ENCODE measurements at places on chromosomes 3 and 15.

- DNase-seq: no peak
Measured at GRCh38 chr3:161859865-161860450, 363.4 kb downstream of the OTOL1 start.

DNA sequence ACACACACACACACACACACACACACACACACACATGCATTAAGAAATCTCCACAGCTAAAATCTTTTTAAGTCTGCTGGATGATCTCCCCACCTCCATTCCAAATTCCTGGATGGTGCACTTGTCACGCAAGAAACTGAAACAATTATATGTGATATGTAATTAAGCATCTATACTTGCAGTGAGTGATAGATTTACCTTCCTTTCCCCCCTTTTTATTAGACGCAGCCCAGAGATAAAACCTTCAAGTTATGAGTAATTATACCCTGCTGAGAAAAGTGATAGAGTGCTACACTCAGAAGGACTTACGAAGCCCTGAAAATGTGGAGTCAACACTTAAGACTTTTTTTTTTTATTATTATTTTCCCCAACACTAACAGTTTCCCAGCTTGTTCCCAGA lies 255.2 kb downstream of the LSAMP start:
- DNase-seq: no peak

- no peak for DNase-seq
Measured at GRCh38 chr3:125211523-125212090, 941 bp downstream of the SLC12A8 start.

- no peak for DNase-seq
Measured at GRCh38 chr3:48504051-48504946, at the start of gene SHISA5. Gene SHISA5, minus strand, starts transcription at chr3:48504174. Its CDS starts 80 bp downstream, at chr3:48504094.

GRCh38 chr3:132637590-132637989 lies 22.0 kb downstream of the ACAD11 start:
- DNase-seq: no peak

GRCh38 chr3:38890426-38890825 lies 74.4 kb upstream of the SCN10A start:
- DNase-seq: no peak

- no peak for DNase-seq
Measured at GRCh38 chr15:80780416-80781221, 1.4 kb downstream of the CEMIP start.

DNA sequence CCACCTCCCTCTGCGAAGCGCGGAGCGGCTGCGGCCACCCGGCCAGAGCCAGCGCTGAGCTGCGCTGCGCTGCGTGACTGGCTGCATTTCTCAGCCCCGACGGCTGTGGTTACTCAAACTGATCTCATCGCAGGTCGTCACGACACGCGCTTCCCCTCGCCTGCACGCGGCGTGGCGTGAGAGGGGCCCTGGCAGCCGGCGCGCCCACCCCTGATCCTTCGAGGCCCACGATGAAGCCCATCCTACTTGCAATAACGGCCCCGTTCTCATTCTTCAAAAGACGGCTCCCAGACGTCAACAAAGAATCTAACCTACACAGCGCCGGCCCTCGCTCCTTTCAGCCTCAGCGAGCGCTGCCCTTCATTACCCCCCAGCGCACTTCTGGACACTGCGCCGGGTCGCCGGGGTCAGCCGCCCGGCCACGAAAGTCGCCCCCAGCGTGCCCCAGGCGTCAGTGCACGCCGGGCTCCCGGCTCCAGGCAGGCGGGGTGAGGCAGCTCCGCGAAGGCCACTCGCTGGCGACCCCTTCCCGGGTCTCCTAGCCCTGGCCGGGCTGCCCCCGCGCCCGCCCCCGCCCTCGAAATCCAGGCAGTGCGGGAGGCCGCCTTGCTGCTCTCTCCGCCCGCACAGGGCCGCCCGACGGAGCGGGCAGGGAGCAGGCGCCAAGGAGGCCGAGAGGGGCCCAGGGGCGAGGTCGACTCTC lies 9.9 kb upstream of the LEKR1 start:
- DNase-seq: no peak

DNA sequence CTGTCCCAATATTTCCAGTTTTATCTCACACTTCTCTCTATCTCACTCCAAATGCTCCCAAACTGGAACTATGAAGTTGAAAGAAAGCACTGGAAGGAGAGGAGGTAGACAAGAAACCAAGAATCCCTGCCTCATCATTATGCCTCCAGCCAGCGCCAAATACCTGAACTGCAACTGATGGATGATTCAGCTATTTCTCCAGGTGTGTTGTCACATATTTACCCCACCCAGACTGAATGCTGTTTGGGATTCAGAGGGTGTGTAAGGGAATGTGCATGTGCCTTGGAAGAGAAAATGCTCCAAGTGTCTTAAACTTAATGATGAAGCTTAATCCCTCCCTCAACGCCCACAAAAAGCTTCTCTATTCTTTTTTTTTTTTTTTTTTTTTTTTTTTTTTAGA lies 269.5 kb upstream of the ATP11B start:
- no peak for DNase-seq

DNA sequence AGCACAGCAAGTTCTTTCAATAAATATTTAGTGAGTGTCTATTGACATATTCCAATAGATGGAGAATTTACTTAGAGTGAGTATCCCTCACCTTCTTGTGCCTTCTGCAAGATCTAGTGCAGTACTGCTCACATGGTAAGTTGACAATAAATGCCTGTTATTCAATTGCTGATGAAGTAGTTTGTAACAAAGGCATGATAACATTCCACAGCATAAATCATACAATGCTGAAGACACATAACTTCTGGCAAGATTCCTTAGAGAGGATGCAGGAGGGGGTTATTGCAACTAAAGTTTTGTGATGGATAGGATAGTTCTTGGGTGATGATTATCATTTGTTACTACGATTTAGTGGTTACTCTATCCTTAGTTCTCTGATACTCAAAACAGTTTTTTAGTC lies 112.2 kb upstream of the RBMS3 start:
- DNase-seq: no peak

DNA sequence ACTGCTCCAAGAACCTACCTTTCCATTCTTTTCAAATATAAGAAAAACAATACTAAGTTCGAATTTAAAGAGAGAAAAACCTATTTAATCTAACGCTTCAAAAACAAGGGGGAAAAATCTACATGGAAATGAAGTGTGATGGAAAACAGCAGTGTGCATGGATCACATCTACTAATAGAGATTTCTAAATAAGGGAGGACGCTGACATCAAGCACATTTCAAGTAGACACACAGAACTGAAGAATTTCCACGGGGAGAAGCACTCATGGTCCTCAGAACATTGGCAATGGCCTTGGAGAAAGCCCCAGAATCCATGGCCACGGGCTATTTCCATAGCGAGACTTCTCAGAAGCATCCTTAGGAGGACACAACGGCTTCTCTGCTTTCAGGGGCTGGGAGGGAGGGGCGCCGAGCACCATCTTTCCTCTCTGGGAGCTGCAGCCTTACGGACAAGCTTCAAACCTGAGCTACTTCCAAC lies 1.0 kb downstream of the TASOR start:
- DNase-seq: peak; percentile 4

DNA sequence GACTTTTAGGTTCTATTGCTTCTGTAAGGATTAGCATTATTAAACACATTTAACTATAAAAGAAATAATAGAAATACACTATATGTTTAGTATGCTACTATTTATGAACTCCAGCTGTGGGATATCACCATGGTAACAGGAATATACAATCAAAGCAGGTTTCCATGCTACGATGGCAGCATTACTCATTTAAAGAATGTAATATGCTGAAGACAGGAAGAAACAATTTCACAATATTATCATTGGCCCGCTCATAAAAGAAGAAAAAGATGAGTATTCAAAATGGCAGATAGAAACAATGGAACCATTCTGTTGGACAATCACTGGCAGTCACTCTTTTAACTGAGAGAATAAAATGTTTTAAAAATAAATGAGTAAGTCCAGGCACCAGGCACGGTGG lies 153.4 kb downstream of the CBLB start:
- DNase-seq: no peak

DNA sequence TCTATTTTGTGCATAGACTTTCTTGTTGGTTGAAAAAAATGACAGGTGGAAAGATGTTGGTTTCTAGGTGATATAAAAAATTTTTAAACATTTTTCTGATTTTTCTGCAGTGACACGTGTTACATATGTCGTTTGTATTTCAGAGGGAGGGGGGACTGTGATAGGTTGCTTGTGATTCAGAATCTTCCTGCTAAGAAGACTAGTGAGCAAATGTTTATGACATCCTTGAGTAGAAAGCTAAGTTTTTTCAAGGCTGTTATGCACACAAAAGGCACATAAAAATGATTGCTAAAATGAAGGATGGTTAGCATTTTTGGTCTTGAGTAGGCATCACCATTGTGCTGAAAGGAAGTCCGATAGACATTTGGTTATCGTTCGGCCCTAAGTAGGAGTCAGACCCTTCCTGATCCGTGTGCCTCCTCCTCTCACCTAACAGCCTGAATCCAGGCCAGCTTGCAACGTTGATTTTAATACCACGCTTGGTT lies 1.5 kb downstream of the ZNF639 start:
- no peak for DNase-seq

DNA sequence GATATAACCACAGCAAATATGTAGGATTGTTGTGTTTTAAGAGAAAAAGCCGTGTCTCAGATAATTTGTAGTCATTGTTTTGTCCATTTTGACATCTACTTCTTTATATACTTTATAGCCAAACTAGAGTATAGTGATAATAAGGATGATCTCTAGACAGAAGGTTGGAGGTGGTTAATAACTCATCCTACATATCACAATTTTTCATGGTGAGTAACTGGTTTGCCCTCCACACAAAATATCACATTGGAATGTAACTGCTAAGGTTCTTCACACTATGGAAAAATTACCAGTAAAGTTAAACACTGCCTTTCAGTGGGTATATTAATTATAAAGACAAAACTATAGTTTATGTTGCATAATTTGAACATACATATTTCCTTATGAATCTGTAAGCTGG lies 380.7 kb downstream of the LPP start:
- no peak for DNase-seq

DNA sequence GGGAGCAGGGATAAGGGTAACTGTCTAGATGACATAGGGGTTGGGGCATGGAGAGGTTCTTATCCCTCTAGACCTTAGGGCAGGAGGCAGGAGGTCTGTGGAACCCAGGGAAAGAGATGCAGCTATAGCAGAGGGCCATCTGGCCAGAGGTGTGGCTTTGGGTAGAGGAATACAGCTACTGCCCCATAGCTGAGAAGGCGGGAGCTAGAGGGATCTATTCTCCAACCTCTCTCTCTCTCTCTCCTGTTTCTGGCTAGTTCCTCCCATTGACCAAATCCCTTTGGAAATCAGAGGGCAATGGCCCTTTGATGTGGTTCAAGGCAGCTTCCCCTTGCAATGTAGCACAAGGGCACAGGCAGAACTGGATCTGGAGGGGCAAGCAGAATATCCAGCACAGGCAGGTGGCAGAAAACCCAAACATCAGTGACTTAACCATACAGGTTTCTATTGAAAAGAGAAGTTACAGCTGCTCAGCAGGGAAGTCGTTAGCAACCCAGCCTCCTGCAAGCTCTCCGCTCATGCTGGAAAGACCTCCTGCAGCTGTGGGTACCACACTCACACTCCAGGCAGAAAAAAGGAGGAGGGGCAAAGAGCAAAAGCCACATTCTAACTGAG lies 22.3 kb upstream of the LMOD3 start:
- no peak for DNase-seq

All from NCI-H1694 treated with DMSO at 0.1 percent for 48 hours (cell line).